NAMALWA (cell line): ENCODE measurements at places on chromosomes 5 and 9.

- DNase-seq: peak; percentile 82
Observed at GRCh38 chr5:123398058-123398733, 25.0 kb downstream of the CEP120 start.

GRCh38 chr9:34575862-34576596 is 13.5 kb downstream of the CNTFR start:
- DNase-seq: no peak

- DNase-seq: no peak
Observed at GRCh38 chr5:11497651-11498050, 406.6 kb downstream of the CTNND2 start.

DNA sequence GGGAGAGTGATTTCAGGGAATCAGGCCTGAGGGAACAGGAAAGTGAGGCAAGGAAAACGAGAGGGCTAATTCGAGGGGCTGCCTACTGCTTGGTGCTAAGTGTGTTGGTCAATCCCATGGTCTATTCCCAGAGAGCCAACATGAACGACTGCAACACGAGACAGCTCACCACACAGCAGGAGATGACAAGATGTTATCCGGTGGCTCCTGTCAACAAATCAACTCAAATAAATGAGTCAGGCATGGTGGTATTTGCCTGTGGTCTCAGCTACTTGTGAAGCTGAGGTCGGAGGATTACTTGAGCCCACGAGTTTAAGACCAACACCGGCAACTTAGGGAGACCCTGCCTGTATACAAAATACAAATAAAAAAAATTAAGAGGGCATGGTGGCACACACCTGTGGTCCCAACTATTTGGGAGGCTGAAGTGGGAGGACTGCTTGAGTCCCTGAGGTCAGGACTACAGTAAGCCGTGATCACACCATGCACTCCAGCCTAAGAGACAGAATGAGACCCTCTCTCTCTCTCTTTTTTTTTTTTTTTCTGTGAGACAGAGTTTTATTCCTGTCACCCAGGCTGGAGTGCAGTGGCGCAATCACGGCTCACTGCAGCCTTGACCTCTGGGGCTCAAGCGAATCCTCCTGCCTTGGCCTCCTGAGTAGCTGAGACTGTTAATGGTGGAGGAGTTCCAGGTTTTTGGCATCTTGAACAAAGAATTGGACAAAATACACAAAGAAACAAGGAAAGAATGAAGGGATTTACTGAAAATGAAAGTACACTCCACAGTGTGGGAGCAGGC is 9.0 kb upstream of the FAF2 start:
- DNase-seq: no peak

- no peak for DNase-seq
Observed at GRCh38 chr5:176692839-176693476, 45.7 kb downstream of the TSPAN17 start.

DNA sequence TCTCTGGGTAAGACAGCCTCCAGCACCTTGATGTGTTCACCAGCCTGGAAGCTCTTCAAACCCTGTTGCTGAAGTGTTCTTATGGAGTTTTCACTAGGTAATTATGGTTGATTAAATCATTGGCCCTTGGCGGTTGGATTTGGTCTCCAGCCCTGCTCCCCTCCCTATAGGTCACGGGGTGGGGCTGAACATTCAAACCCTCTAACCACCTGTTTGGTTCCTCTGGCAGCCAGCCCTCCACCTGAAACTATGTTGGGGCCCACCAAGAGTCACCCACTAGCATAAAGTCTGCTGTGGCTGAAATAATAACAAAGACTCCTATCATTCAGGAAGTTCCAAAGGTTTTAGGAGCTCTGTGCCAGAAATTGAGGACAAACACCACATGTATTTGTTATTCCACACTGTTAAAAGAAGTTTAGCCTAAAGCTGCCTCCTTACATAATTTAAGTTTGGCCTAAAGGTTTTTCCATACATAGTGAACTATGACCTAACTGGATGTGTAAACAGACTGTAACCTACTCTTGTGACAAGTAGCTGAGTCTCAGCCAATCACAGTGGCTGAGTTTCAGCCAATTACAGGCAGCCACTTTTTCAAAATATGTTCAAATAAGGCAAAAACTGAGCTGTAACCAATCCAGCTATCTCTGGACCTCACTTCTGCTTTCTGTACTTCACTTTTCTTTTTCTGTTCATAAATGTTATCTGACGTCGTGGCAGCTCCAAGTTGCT is 34.8 kb downstream of the TMEM252 start:
- peak; percentile 40 for DNase-seq

DNA sequence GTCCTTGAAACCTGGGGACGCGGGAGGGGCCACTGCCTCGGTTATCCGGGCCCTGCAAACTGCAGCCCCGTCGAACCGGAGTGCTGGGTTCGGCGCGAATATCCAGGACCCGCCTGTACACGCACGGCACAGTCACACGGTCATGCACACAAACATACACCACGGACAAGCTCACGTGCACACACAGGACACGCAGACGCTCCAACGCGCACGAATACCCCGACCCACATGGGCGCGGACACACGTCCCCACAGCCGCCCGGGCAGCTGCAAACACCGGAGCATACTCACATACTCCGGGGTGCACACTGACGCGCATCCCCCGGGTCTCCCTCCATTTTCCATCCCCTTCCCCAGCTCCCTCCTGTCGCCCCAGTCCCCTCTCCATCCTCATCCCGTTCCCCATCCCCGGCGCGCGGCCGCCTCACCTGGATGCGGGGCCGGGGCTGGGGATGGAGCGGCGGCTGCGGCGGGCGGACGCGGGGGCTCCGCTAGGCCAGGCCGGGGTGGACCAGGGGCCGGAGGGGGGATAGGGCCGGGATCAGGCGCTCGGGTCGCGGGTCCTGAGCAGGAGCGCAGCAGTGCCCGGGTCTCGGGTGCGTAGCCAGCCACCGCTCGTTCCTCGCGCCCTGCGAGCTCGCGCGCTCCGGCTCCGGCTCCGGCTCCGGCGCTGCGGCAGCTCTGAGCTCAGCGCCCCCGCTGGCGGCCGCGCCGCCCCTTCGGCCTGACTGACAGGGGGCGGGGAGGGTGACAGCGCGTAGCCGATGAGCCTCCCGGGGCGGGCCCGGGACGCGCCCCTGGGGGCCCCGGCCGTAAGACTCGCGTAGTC is at the start of the genes EIF4E1B and SNCB:
Gene EIF4E1B (plus strand): TSS at position 823 of the 828 bp plus-strand sequence. CDS start 12,113 bp downstream, outside the sequence.
Gene SNCB (minus strand): TSS at position 682 of the 828 bp plus-strand sequence. CDS start 880 bp downstream, outside the sequence.
- DNase-seq: peak; percentile 80

DNA sequence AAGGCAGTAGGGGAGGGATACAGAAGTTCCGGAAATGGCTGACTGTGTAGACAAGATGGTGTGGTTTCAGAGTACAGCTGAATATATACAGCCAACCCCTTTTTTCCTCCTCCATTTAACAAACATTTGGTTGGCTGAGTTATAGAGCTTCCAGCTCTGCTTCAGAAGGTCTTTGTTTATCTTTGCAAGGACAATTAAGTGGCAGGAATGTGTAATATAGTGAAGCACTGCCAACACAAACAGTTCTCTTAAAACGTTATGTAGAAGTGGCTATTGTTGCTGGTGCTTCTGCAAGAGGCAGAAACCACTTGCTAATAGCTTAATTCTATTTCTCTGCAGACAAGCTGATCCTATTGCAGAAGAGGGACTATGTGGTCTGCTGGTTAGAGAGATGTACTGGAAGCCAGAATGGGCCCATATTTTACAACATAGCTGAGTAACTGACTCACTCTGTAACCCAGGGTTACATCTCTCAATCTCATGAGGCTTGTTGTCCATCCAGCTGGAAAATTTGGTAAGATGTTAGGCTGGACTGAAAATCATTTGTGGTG is 62.7 kb upstream of the OSMR start:
- no peak for DNase-seq
